ENCODE measurements at places on chromosomes 7 and 10.

GRCh38 chr10:122034149-122034756 is 45.3 kb downstream of the TACC2 start:
- no peak for DNase-seq

DNA sequence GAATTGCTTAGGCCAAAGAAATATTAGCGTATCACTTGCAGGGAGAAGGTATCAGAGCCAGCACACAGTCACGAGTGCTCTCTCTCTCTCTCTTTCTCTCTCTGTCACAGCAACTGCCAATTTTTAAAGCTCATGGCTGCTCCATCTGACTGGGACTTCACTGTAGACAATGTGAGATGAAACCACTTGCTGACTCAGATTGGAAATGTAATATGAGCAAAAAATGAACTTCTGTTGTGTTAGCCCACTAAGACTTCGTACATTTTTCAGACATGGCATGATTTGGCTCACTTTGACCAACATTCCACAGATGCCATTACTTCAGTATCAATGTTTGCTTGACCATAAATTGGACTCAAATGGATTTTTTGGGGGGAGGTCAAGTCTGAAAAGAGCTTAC is 68.1 kb downstream of the DGKB start:
- no peak for DNase-seq

GRCh38 chr7:35889870-35890269 is 89.0 kb downstream of the SEPTIN7 start:
- DNase-seq, result no peak

DNA sequence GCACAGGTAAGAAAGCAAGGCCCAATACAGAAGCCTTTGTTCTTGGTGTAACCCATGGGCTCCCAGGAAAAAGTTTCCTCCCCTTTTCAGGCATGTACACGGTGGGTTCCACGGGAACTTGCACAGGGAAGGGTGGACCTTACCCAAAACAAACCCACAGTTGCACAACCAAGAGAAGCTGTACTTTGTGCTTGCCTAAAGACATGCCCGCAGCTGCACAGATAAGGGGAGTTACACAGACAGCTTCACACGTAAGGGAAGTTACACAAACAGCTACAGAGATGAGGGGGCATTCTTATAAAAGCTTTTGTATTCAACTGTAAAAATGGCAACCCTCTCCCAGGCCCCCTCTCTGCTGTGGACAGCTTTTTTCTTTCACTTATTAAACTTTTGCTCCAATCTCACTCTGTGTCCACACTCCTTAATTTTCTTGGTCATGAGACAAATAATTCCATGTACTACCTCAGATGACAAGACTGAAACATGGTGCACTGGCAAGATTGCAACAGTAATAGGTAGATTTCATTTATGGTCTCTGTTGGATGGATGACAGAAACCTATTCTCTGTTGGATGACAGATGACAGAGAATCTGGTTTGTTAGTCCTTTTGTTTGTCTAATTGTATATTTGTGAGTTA is 72.9 kb downstream of the ATE1 start:
- no peak for DNase-seq

DNA sequence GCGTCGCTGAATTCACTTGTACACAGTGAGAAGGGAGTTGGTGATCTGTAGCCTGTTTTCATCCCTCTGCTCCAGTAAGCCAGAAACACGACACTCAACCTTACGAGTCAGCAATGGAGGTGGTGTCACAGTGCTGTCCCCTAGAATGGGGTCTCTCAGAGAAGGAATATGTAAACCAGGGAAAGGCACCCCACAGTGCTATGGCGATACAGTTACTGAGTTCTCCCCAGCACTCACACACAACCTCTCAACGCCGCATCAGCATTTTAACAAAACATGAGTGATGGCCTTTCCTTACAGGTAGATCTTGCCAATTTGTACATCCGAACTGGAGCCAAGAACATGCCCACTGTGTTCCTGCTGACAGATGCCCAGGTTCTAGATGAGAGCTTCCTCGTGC is 196.3 kb downstream of the CDCA7L start:
- DNase-seq, result no peak

- no peak for DNase-seq
Observed at GRCh38 chr10:79226391-79227245, 120.7 kb upstream of the PPIF start.

GRCh38 chr10:9302140-9302746 is 1247.8 kb downstream of the GATA3 start:
- DNase-seq, result no peak

Measured in stimulated activated CD8-positive, alpha-beta memory T cell treated with anti-CD3 and anti-CD28 coated beads, Interleukin-7, amount 100 ng/mL, for 48 hours (primary cell).